ENCODE measurements at places on chromosomes 3 and 15.

DNA sequence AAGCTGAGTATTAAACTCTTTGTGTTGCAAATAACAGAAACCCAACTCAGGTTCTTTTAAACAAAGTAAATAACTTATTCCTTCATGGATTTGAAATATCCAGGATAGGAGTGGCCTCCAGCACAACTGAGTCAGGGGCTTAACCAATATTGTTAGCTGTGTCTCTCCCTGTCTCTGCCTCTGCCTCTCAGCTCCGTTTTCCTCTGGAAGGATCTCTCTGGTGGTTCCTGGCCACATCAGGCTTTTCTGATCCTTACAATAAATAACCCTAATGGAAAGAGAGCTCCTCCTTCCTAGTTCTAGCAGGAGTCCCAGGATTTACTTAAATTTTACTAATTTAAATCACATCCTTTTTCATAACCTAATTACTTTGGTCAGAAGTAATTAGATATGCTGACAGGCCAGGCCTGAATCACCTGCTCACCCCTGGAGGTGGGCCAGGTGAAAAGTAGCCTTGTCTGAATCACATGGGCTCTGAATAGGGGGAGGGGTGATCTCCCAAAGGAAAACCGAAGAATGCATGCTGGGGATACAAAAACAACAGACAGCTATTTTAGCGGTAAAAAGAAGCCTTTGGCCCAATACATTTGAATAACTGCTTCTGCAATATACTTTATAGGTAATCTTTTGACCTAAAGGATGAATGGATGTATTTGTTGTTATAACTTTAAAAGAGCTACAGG lies 75.4 kb downstream of the REC114 start:
- no peak for DNase-seq

DNA sequence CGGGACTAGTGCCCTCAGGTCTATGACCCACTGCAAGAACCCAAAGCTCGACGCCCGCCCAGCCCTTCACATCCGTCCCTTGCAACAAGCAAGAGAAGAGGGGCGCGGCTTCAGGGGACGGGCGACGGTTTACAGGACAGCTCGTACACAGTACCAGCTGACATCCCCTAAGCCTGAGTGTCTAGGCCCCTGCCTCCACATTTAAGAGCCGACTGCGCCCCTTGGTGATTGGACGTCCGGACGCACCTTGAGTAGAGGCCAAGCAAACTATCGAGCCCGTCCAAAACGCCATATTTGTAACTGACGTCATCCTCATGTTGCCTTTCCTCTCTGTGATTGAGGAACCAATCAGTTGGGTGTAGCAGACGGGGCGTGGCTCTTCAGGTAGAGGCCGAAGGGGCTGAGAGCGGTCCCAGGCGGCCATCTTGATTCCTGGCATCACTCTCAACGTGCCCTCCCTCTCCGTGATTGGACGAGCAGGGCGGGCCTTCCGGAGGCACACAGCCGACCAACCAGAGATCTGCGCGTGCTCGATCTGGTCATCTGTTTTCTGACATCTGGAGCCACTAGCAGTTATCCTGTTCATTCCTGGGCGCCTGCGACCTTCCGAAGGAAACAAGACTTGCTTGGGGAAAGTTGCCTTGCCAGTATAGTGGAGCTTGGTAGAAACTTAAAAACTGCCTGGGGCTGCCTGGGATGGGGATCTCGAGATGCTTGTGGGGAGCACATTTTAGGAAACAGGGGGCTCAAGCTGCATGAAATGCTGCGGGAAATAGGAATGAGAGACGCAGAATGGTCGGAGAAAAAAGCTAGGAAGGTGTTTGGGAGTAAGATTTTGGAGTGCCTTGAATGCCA lies 4.0 kb upstream of the RPL14 start:
- peak; percentile 96 for DNase-seq

- no peak for DNase-seq
These were observed 341.0 kb upstream of the RASGRP1 start for GRCh38 chr15:38905632-38906031.

- DNase-seq: no peak
These were observed 6.4 kb downstream of the SUCNR1 start for GRCh38 chr3:151879679-151880415.

DNA sequence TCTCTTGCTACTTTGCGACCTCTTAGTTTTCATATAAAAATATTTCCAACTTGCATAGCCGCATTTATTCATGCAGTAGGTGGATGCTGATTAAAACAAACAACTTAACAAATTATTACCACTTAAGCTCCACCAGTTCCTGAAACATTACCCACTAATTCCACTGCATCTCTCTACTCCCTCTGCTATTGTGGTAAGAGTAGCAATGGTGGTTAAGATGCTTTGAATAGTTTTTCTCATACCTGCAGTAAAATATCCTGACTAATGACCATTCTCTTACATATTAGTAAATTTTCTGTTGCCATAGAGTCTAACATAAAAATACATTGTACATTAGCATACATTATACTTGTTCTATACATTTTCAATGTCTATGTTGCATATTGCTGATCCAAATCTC lies 397.6 kb upstream of the PLSCR5 start:
- DNase-seq: no peak

DNA sequence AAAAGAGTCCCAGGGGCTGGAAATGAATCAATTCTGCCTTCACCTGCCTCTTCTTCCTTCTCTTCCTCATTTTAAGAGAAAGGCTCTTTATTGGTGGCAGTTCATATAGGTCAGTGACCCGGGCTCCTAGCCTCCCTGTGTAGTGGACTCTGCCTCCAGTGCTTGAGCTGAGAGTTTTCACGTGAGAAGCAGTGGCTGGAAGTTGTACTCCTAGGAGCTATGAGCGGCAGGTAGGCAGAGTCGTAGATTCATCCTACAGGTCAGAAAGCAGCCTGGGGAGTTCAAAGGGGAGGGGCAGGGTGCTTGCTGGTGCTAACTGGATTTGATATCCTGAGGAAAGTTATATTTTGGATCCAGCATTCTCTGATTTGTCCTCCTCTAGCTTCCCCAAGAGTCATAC lies 101.1 kb downstream of the RPLP1 start:
- DNase-seq: no peak

- DNase-seq: no peak
These were observed 8.0 kb upstream of the ZNF501 start for GRCh38 chr3:44721231-44722102.

GRCh38 chr3:129648391-129648790 lies 41.9 kb upstream of the PLXND1 start:
- DNase-seq: no peak

DNA sequence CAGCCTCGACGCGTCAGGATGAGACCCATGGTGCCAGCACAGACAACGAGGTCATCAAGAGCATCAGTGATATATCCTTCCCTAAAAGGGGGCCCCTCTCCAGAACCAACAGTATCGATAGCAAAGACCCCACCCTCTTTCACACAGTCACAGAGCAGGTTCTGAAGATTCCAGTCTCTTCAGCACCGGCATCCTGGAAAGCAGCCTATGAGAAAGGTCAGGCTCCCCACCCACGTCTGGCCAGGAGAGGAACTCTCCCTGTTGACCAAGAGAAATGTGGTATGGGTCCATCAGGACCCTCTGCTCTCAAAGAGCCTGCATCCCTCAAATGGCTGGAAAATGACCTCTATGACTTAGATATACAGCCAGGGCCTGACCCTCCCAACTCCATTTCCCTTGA lies 11.6 kb downstream of the ANKRD34C start:
- DNase-seq: no peak

GRCh38 chr15:71333839-71334238 lies 218.6 kb downstream of the THSD4 start:
- no peak for DNase-seq

- no peak for DNase-seq
These were observed 25.8 kb upstream of the SCAANT1 start for GRCh38 chr3:63937661-63938651.

DNA sequence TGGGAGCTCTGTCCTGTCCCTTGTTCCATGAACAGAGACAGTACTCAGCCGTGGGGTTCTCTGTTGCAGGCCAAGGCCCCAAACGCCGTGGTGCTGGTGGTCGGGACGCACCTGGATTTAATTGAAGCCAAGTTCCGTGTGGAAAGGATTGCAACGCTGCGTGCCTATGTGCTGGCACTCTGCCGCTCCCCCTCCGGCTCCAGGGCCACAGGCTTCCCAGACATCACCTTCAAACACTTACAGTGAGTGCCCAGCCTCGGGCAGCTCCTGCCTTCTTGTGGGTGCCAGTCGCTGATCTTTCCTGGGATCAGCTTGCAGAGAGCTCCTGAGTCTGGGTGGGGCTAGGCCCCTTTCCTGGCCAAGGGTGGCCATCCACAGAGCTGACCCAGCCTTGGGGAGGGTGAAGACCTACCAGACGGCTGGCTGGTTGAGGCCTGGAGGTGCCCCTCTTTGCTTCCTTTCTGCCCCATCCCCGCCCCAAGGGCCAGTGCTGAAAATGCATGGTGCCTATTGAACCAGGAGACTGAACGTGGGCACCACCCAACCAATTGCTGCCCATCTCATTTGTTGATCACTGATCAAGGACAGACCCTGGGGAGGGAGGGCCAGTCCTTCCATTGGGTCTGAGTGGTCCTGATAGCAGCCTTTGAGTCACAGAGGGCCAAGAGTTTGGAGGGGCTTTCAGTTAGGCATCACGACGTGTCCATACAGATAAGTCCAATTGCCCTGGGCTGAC lies 106.9 kb downstream of the LRRK1 start:
- DNase-seq: peak; percentile 4

- DNase-seq: no peak
These were observed 10.7 kb upstream of the TASOR start for GRCh38 chr3:56693750-56694149.

- no peak for DNase-seq
These were observed 14.8 kb downstream of the MYL3 start for GRCh38 chr3:46848271-46849044.

- DNase-seq: no peak
These were observed 8.1 kb downstream of the WNT7A start for GRCh38 chr3:13871791-13872190.

- no peak for DNase-seq
These were observed 97.2 kb upstream of the CTNNB1 start for GRCh38 chr3:41102053-41102556.

DNA sequence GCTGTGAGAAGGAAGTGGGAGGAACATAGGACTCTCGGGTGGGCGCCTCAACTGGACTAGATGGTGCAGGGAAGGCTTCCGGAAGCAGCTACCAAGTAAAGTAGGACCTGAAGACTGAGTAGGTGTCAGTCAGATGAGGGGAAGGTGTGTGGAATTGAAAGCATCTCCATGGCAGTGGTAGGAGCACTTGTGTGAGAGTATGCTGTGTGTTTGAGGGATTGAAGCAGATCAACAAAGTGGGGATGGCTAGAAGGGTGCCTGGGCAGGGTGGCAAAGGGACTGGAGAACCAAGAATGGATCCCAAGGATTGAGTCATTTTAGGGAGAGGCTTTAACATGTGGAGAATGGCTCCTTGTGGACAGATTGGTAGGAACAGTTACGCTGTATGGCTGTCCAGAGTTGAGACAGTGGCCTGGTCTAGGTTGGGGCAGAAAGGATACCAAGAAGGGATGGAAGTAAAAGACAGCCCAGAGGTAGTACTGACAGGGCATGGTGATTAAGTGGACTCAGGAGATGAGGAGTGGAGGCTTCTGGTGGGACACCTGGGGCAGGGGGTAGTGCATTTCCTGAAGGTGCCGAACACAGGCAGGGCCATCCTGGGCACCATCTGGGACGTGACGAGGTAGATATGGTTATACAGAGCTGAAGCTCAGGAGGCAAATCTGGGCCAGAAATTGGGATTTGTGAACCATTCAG lies 1.5 kb downstream of the UQCC5 start:
- DNase-seq: no peak

DNA sequence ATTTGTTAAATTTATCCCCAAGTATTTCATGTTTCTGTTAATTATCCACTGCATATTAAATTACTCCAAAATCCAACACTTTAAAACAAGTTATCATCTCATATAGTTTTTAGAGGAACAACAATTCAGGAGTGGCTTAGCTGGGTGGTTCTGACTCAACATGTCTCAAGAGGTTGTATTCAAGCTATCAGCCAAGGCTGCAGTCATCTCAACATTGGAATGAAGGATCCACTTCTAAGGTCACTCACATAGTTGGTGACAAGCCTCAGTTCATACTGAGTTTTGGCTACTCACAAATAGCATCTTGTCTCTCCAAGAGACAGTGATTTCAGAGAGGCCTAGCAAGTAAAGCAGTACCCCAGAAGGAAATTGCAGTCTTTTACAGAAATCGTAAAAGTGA lies 134.7 kb downstream of the NR2E3 start:
- no peak for DNase-seq

GRCh38 chr3:182983876-182984275 lies 3.5 kb upstream of the DCUN1D1 start:
- no peak for DNase-seq

DNA sequence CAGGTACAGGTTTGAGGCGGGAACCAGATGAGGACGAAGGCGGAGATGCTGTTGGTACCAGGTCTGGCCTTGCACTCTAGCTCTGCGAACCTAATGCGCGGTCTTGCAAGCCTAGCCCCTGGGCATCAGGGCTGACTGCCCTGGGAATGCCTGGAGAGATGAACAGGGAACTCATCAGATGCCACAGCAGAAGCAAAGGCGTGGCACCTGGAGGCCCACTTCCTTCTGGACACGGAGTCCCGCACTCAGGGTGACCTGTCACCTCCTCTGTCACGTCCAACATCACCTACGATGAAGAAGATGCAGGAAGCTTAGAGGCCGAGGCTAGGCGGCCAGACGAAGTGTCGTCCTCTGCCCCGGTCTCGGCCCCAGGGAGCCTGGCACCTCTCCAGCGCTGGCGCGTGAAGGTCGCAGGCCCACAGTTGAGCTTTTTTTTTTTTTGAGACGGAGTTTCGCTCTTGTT lies 9.4 kb downstream of the RPLP1 start:
- DNase-seq: no peak

DNA sequence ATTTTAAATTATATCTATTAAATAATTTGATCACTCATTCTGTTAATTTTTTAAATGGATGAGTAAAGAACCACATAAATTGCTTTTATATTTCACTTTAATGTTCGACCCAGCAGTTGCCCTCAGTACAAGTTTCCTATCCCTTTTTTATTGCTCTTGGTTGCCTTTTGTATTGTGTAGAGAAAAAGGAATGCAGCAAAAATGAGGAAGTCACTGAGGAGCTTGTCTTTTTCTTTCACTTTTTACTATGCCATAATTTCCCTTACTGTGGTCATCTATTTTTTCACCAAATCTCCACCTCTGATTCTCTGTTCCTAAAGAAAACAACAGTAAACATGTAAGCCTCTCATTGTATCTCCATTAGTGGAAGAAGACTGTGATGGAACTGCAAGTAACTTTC lies 122.7 kb downstream of the B3GALNT1 start:
- no peak for DNase-seq

GRCh38 chr3:35832140-35832571 lies 192.8 kb downstream of the ARPP21 start:
- no peak for DNase-seq

Data from activated T-helper 2 cell treated with anti-CD3 and anti-CD28 coated beads, Interferon-gamma antibody, Interleukin-2, Interleukin-4, amounts not matched to agents 10 μg/mL and 5 μg/mL and 100 μg/mL, durations not matched to agents 14 hours and 24 hours and 36 hours (primary cell).